Immature natural killer cell (primary cell): ENCODE measurements at places on chromosomes 7 and 10. TPM values are rescaled to one million over a fixed set of nuclear protein-coding genes. Genes with fewer than 3 reads are reported as not detected.

DNA sequence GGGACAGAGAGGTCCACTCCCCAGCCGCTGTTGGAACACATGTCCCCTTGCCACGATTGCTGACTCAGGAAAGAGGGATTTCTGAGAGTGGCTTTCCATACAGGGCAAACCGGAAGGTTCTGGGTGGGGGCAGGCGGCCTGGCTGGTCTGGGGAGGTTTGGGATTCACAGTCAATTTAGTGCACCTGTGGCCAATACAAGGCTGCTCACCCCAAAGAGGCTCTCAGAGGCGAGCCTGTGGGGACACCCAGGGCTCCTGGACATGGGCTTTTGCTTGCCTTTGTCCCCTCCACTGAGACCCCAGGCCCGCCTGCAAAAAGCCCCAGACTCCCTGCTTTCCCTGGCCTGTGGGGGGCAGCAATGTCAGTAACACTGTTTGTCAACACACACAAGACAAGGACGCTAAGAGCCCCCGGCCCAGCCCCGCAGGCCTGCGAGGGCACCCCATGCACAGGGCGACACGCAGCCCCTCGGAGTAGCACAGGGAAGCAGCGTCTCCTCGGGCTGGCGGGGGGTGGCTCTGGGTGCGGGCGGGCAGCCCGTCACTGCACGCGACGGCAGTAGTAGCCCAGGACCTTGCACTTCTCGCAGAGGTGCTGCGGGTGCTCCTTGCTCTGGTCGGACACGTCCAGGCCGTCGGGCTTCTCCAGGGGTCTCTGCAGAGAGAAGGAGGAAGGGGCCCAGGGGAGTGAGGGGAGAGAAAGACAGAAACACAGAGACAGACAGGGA is 38.7 kb downstream of the PPIF start:
- H3K27me3 ChIP-seq, result no peaks in the 10 kb centered on the region
- H3K36me3 ChIP-seq, result no peaks in the 10 kb centered on the region
- H3K27ac ChIP-seq, result no peak overlapping the region
- DNase-seq, result no peak
- H3K4me1 ChIP-seq, result no peaks in the 10 kb centered on the region

DNA sequence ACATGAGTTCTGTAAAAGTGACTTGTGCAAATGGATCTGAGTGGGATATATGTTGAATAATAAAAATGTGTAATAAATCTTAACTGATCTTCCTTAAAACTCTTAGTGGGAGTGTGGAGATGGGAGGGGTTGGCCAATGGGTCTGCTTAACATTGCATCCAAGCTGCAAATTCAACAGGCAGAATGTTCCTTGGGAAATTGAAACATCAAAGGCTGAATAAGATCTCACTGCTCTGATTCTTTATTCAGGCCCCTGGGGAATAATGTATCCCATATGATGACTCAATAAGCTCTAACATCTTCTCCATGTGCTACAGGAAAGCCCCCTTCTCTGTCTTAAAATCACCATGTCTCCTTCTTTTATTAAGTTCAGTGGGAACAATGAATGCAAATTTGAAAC is 373.2 kb upstream of the PODXL start:
- no peaks in the 10 kb centered on the region for H3K36me3 ChIP-seq
- H3K4me1 ChIP-seq, result no peaks in the 10 kb centered on the region
- H3K27me3 ChIP-seq, result peaks cover 3% of the 10 kb centered on the region
- DNase-seq, result no peak
- no peak overlapping the region for H3K27ac ChIP-seq

TRIM73 gene
- 0.69 TPM for polyA plus RNA-seq

GRCh38 chr10:67607472-67607871 is 88.5 kb downstream of the CTNNA3 start:
- no peaks in the 10 kb centered on the region for H3K27me3 ChIP-seq
- H3K4me3 ChIP-seq, result no peak overlapping the region
- H3K27ac ChIP-seq, result no peak overlapping the region
- no peaks in the 10 kb centered on the region for H3K36me3 ChIP-seq

DNA sequence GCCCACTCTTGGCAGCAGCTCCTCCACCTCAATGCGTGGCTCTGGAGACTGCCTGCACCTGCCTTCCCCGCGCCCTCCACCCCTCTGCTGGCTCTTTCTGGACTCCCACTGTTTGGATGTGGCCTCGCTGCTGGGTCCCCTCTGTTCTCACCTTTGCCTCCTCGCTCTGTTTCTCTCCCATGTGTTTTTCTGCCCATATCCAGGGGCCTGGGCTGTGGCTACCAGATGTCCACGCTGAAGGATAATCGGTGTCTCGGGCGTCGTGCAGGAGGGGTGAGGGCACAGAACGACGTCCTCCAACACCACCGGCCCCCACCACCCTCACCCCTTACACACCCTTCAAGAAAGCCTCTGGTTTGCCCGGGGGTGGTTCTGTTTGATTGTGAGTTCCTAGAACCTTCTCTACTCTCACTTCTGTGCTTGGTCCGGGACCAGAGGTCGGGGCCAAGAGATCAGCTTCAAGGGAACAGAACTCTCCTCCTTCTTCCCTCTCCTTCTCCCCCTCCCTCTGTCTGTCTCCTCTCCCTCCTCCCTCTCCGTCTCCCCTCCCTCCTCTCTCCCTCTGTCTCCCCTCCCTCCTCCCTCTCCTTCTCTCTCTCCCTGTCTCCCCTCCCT is 31.7 kb downstream of the AP5Z1 start:
- DNase-seq, result no peak
- peaks cover 5% of the 10 kb centered on the region for H3K27me3 ChIP-seq
- H3K36me3 ChIP-seq, result no peaks in the 10 kb centered on the region
- H3K4me3 ChIP-seq, result no peak overlapping the region

DNA sequence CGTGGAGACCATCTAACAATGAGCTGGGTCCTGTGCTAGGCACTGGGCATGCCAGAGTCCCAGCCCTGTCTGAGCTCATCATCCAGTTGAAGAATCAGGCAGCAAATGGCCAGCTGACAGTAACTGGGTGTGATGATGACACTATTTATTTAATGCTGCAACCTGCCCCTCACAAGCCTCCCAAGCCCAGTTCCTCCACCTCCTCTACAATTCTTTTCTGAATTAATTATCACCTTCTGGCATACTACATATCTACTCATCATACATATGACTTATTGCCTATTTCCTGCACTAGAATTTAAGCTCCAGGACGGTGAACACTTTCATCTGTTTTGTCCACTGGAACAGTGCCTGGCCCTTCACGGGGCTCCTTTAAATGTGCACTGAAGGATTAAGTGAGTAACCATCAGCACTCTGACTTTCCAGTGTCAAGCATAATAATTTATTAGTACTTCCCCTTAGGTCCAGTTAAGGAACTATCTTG is 96.7 kb upstream of the LAMB4 start:
- no peaks in the 10 kb centered on the region for H3K4me1 ChIP-seq
- H3K4me3 ChIP-seq, result no peak overlapping the region
- no peak overlapping the region for H3K27ac ChIP-seq
- DNase-seq, result no peak

NODAL gene
- polyA plus RNA-seq, result not detected

SFXN3 gene
- polyA plus RNA-seq, result 23.0 TPM

SLC26A3 gene
- polyA plus RNA-seq, result not detected

- DNase-seq, result no peak
- H3K27me3 ChIP-seq, result peaks cover 8% of the 10 kb centered on the region
- H3K4me1 ChIP-seq, result no peaks in the 10 kb centered on the region
- no peak overlapping the region for H3K27ac ChIP-seq
- H3K4me3 ChIP-seq, result no peak overlapping the region
- H3K36me3 ChIP-seq, result no peaks in the 10 kb centered on the region
Measured at GRCh38 chr10:3660753-3661152, 124.3 kb downstream of the KLF6 start.

ZCCHC24 gene
- polyA plus RNA-seq, result 2.2 TPM

- peaks cover 1% of the 10 kb centered on the region for H3K4me1 ChIP-seq
- no peak overlapping the region for H3K27ac ChIP-seq
- H3K4me3 ChIP-seq, result no peak overlapping the region
- no peak for DNase-seq
Measured at GRCh38 chr7:134514106-134514505, 13.3 kb upstream of the AKR1B10 start.
